Activated gamma-delta T cell (primary cell): ENCODE measurements at places on chromosomes 1 and 21.

- DNase-seq: no peak
Observed at GRCh38 chr1:30855686-30856259, 52.8 kb downstream of the SDC3 start.

DNA sequence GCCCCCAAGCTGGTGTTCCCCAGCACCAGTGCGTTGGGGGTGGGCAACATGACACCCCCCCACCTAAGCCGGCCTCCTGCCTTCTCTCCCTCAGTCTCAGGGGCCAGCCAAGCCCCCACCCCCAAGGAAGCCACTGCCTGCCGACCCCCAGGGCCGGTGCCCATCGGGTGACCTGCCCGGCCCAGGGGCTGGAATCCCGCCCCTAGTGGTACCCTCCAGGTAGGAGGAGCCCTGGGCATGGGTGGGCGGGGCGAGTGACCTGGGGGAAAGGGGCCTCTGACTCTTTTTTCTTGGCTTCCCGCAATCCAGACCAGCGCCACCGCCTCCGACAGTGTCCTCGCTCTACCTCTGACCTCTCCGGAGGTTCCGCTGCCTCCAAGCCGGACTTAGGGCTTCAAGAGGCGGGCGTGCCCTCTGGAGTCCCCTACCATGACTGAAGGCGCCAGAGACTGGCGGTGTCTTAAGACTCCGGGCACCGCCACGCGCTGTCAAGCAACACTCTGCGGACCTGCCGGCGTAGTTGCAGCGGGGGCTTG, 1.3 kb upstream of the EFNA4 start:
- DNase-seq: no peak

DNA sequence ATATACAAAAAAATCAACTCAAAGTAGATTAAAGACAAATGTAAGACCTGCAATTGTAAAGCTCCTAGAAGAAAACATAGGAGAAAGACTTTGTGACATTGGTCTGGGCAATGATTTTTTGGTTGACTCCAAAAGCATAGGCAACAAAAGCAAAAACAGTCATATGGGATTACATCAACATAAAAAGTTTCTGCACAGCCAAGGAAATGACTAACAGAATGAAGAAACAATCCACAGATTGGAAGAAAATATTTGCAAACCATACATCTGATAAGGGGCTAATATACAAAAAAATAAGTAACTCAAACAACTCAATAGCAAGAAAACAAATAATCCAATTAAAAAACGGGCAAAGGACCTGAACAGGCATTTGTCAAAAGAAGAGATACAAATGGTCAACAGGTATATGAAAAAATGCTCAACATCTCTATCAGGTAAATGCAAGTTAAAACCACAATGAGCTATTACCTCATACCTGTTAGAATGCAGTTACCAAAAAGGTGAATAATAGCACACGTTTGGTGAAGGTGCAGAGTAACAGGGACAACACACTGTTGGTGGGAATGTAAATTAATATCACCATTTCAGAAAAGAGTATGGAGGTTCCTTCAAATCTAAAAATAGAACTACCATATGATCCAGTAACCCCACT, 173.7 kb upstream of the COA6 start:
- DNase-seq: no peak

- DNase-seq: no peak
Observed at GRCh38 chr21:42308161-42308913, 6.9 kb downstream of the TFF3 start.

GRCh38 chr1:186819126-186819525, 9.6 kb upstream of the PLA2G4A start:
- no peak for DNase-seq

- no peak for DNase-seq
Observed at GRCh38 chr1:13888351-13888986, 188.5 kb downstream of the PRDM2 start.

GRCh38 chr1:185719021-185719420, 15.2 kb upstream of the HMCN1 start:
- DNase-seq: no peak

DNA sequence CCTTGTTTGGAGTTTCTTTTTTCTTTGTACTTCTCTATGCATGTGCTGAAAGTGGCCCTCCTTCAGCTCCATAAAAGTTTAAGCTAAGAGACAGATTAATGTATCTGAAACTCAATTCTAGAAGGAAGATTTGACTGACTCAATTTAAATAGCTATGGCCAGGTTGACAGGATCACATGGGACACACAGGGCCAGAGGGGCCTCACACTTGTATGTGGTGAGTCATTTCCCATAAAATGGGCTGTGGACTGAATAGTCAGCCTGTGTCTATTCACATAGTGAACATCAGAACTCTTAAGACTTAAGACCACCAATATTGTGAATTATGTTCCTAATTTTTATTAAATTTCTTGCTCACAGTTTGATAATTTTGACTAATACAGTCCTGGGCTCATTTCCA, 45.7 kb upstream of the DEPDC1 start:
- DNase-seq: no peak

- no peak for DNase-seq
Observed at GRCh38 chr1:15224259-15224869, 22.7 kb upstream of the FHAD1 start.

GRCh38 chr1:19113697-19114092, 96.4 kb downstream of the UBR4 start:
- no peak for DNase-seq

DNA sequence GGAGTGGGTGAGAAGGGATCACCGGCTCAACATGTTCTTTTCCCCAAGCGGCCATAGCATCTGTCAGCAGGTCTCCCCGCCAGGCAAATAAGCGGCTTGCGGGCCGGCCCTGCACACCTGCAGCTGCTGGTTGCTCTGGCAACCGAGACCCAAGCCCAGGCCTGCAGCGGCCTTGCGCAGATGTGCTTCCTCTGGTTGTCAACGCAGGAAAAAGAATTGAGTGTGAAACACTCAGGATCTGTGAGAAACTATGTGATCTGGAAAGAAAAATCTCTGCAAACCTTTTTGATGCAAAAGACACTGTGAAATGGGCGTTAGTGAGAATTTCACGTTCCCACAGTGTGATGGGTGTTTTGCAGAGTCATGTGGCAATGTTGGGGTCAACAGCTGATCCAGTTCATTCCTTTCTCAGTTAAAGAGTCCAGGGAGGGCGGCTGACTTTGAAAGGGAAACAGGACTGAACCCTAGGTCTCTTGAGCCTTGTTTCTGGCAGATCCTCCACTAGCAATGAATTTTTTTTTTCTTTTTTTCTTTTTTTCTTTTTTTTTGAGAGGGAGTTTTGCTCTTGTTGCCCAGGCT, 28.4 kb downstream of the TOMM20 start:
- DNase-seq: no peak

DNA sequence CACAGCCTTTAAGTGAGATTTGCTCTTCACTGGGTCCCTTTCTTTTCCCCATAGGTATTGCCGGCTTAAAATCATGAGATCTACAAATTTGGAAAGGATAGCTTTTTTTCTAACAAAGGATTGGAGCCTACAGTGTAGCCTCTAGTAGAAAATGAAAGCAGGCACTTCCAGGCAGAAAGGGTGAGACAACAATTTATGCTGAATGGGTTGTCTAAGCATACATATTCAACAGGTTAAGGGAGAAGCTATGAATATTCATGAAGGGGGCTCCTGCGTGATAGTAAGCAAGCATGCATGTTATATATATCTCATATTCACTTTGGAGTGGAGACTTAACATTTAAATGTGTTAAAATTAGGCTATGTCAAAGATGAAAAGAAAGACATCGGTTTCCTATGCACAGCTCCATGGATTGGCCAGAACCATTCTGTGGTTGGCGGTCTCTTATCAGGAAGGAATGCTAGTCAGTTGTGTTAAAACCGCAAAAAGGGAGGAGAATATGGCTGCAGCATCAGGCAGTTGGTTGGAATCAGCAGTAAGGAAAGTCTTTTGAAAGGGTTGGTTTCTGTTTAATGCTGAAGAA, 66.0 kb downstream of the VCAM1 start:
- no peak for DNase-seq

DNA sequence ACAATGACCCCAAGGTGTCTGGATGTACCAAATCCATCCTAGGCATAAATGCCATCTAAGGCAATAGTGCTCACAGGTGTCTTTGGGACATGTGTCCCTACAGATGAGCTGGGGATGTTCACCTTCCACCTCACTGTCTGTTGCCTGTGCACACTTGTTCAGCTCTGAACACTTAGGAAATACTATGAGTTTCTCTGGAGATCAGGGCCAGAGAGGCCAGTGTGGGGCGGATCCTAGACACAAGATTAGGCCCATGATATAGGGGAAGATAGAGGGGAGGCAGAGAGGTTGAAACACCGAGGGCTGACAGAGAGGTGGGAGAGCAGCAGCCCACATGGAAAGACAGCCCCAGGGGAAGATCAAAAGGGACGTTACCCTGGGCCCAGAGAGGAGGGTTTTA, 25.6 kb downstream of the C1orf116 start:
- no peak for DNase-seq

GRCh38 chr1:25529518-25530185, 13.8 kb upstream of the LDLRAP1 start:
- no peak for DNase-seq

GRCh38 chr1:164473544-164473943, 85.4 kb upstream of the PBX1 start:
- no peak for DNase-seq

DNA sequence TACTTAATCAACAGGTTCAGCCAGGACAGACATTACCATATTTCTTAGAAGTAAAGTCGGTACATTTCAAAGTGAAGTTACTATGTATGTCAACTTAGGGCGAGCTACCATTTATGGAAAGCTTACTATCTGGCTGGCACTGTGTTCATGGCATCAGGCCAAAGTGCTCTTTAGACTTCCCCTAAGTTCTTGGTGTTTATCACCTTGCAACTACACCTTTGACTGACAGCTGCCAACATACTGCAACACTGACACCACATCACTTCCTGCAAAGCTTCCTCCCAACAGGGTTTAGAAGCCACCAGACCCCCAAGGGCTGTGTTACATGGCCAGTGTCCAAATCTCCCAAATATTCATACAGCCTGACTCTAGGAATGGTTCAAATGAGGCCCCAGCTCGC, 61.0 kb downstream of the TIAM1 start:
- DNase-seq: no peak

DNA sequence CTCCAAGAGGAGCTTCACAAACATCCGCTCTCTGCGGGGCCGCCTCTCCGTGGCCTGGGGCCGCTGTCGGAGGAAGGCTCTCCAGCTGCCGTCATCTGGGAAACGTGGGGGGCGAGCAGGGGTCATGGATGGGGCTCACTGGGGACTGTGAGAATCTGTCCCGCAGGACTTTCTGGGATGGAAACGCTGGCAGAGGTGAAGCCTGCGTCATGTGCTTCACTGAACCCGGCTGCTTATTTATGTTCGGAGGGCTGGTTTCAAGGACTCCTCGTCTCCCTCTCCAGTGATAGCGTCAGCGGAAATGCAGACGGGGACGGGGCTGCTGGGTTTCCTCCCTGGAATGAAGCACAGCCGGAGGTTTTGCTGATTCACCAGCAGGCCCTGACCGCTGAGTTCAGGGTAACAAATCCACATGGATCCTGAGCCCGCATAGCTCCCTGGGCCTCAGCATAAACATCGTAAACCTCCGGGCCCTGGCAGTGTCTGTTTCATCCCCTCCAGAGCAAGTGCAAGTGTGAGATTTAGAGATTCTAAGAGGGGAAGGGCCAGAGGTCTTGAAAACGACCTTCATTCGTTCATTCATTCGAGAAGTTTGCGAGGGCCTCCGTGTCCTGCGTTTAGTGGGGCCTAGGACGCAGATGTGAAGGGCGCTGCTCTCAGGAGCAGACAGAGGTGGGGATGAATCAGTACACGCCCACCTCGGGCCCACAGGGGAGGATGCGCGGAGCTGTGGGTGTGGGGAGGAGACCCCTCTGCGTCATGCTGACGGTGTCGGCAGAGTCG, 7.0 kb upstream of the POFUT2 start:
- DNase-seq: no peak

DNA sequence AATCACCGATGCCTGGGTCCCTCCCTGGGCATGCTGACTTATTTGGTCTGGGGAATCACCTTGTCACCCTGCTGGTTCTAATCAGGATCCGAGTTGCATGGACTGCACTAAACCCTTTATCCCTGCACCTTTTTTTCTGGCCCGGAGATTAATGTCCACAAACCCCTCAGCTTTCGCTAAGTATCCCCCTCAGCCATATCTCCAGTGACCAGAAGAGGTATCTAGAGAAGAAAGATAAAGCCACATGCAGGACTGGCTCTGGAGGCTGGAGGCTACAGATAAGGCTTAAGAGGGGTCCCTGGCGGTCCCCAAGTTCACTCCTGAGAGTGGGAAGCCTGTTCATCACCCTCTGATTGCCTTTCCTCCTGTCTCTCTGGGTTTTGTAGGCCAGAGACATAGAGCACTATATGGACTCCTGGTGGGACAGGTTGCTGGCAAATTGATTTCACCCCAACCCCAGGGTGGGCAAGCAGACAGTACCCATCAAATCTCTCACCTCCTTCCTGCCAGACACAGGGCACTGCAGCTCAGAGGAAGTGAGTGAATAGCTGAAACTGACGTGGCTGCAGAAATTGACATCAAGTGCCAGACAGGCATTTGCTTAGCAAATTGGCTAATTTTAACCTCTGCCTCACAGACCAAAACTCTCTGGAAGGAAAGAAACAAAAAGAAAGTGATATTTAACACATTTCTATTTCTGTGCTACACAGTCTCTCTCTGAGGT, 38.8 kb downstream of the HMGB4 start:
- no peak for DNase-seq

DNA sequence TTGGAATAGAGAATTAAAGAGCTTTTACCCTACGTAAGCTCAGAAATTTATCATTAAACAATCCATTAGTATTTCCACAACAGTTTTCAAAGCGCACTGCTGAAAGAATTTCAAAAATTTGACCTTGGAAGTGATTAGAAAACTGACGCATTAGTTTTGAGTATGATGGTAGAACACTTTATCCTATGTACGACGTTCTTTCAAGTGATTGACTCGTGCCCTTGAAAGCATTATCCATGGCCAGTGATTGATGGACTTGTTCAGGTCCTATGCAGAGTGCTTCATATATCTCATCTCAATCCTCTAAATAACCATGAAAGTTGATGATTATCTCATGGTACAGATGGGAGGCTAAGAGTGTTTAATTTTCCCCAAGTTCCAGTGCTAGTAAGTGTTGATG, 697.2 kb downstream of the USP25 start:
- DNase-seq: no peak
